Neural progenitor cell (in vitro differentiated cells): ENCODE measurements at places on chromosomes 3 and 15.

DNA sequence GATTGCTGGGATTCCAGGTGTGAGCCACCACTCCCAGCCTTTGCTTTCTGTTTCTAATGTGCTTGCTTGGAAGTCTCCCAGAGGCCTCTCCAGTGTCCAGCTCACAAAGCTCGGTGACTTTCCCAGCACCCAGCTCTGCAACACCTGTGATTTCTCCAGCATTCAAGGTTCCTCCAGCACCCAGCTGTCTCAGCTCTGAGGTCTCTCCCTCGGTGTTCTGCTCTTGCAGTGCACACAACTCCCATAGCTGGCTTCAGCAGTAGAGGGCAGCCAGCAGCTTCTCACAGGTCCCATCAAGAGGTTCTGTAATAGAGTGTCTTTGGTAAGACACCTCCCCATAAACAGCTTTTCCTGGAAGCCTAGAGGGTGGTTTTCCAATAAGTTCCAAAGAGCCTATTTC, 75.1 kb downstream of the GRM7 start:
- no peak for DNase-seq

GRCh38 chr3:78894787-78895186, 873.0 kb downstream of the ROBO1 start:
- DNase-seq, result peak; percentile 55

DNA sequence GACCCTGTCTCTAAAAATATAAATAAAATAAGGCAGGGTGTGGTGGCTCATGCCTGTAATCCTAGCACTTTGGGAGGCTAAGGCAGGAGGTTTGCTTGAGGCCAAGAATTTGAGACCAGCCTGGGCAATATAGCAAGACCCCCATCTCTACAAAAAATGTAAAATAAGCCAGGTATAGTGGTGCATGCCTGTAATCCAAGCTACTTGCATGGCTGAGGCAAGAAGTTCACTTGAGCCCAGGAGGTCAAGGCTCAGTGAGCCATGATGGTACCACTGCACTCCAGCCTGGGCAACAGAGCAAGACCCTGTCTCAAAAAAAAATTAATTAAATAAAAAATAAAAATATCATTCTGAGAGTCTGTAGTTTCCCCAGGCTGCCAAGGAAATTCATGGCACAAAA, 4.1 kb upstream of the JAGN1 start:
- no peak for DNase-seq

GRCh38 chr15:67601073-67601472, 58.6 kb downstream of the MAP2K5 start:
- DNase-seq, result no peak

DNA sequence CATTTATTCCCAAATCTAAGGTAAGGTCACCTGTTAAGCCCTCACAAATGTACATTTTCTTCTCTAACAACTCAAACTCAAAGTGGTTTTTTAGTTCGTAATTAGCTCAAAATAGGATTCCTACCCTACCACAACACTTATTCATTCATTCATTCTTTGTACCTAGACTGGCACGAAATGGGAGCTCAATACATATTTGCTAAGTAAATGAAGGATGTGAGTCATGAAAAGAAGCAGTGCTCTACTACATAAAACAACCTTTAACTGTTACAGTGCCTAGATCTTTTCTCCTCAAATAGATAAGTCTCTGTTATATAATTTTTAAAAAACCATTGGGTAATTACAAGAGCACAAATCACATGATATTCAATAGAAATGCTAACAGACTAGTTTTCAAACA, 13.1 kb downstream of the RSL24D1 start:
- DNase-seq, result no peak

GRCh38 chr3:72155391-72156064, 370.6 kb upstream of the PROK2 start:
- DNase-seq, result no peak

- DNase-seq, result no peak
These were observed 141.1 kb downstream of the DOCK3 start for GRCh38 chr3:50815844-50816243.
